Activated CD4-positive, alpha-beta memory T cell treated with anti-CD3 and anti-CD28 coated beads, Interleukin-2, amount 10 ng/mL, durations not matched to agents 7 days and 5 days (primary cell): ENCODE measurements at places on chromosomes 1 and 21. TPM values are rescaled to one million over a fixed set of nuclear protein-coding genes. Genes with fewer than 3 reads are reported as not detected.

- H3K4me3 ChIP-seq, result no peak overlapping the region
- peak overlapping the region; percentile 44 for H3K27ac ChIP-seq
- peak; percentile 41 for DNase-seq
- peaks cover 34% of the 10 kb centered on the region for H3K27me3 ChIP-seq
- no peaks in the 10 kb centered on the region for H3K36me3 ChIP-seq
Observed at GRCh38 chr1:93615582-93616150, 66.0 kb downstream of the BCAR3 start.

- H3K4me1 ChIP-seq, result no peaks in the 10 kb centered on the region
- no peak overlapping the region for H3K4me3 ChIP-seq
- H3K27ac ChIP-seq, result no peak overlapping the region
- peaks cover 10% of the 10 kb centered on the region for H3K36me3 ChIP-seq
- H3K27me3 ChIP-seq, result no peaks in the 10 kb centered on the region
Observed at GRCh38 chr21:44317241-44317782, 17.5 kb downstream of the PFKL start.

DNA sequence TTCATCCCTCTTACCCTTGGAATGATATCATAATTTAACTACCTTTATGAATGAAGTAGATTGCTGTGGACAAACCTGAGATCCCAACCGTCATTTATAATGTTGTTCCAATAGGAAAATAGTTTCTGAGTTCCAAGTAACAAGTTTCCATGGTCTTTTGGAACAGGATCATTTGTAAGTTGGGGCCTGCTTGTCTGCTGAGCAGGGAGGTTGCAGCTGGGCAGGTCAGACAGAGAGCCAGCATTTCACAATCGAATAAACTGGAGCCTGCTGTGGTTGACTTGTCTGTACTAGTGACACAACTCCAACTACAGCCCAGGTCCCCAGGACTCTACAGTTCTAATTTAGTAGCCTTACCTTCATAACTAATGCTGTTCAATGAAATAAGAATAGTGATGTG, 18.6 kb upstream of the RALGPS2 start:
- H3K27me3 ChIP-seq, result peaks cover 9% of the 10 kb centered on the region
- H3K4me3 ChIP-seq, result no peak overlapping the region
- no peak for DNase-seq
- no peak overlapping the region for H3K27ac ChIP-seq

- no peak overlapping the region for H3K4me3 ChIP-seq
- peaks cover 3% of the 10 kb centered on the region for H3K36me3 ChIP-seq
- H3K27ac ChIP-seq, result no peak overlapping the region
- peaks cover 10% of the 10 kb centered on the region for H3K4me1 ChIP-seq
- no peak for DNase-seq
Observed at GRCh38 chr1:229347528-229347927, 4.7 kb upstream of the CCSAP start.

DNA sequence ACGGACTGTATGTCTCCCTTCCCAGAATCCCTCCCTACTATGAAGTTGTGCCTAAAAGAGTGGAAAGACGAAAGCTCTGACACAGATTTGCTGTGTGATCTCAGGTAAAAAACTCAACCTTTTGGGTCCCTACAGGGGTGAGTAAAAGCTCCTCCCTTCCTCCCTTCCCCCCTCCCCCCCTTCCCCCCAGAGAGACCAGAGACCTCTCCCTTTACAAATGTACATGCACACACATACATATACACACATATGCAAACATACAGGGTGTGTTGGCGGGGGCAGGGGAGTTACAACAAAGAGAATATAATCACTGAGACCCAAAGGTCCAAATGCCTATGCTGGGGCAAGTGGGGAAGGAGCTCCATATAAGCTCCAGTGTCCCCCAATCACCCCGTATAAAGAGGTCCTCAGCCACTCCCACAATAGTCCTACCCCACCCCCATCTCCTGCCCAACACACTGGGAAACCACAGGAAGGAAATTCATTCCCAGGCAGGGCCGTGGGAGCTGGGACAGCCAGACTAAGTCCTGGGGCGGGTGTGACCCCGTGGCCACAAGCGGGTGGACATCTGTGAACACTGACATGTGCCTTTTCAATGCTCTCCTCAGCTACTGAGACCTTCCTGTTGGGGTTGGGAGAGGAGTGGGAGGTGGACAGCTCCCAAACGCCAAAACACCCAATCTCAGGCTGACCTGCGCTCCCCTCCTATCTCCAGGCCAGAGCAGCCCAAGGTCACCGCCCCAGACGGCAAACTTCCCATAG, 2.0 kb downstream of the MEF2D start:
- no peak overlapping the region for H3K27ac ChIP-seq
- peak overlapping the region; percentile 87 for H3K4me3 ChIP-seq
- H3K27me3 ChIP-seq, result no peaks in the 10 kb centered on the region
- no peak for DNase-seq

DNA sequence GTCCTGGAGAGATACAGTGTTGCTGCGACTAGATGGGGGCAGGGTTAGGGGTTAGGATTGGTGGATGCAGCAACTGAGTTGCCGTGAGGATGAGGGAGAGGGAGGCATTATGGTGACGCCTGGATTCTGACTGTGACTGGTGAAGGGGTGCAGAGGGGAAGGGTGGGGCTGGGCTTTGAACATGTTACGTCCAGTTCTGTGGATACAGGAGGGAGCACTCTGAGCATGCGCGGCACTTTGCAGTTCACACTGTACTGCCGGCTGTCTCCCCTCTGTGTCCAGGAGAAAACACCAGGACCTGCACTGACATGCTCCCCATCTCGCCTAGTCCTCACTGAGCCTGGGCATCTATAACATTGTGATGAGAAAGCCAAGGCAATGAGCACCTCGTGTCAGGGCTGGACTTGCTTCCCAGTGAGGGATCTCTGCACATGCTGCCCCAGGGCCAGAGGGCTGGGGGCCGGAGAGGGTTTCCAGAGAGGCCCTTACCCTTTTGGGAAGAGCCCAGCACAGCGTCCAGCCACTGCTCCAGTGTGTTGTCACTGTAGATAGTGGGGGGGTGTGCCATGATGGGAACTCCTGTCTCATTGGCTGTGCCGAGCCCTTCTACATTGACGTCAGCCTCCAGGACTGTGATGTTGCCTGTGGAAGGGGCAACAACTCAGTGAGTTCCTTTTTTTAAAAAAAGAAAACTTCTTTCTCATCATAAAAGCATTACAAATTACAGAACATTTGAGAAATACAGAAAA, 7.6 kb downstream of the FAM151A start:
- no peaks in the 10 kb centered on the region for H3K36me3 ChIP-seq
- DNase-seq, result no peak
- no peak overlapping the region for H3K27ac ChIP-seq
- no peak overlapping the region for H3K4me3 ChIP-seq
- peaks cover 5% of the 10 kb centered on the region for H3K27me3 ChIP-seq

- peaks cover 12% of the 10 kb centered on the region for H3K4me1 ChIP-seq
- no peak overlapping the region for H3K4me3 ChIP-seq
- DNase-seq, result no peak
- H3K27me3 ChIP-seq, result no peaks in the 10 kb centered on the region
- no peak overlapping the region for H3K27ac ChIP-seq
- H3K36me3 ChIP-seq, result no peaks in the 10 kb centered on the region
Observed at GRCh38 chr1:224782281-224783000, 147.0 kb upstream of the DNAH14 start.

- no peaks in the 10 kb centered on the region for H3K27me3 ChIP-seq
- H3K36me3 ChIP-seq, result no peaks in the 10 kb centered on the region
- H3K4me1 ChIP-seq, result peaks cover 2% of the 10 kb centered on the region
- H3K4me3 ChIP-seq, result no peak overlapping the region
- no peak for DNase-seq
Observed at GRCh38 chr1:45730075-45730779, 20.2 kb downstream of the IPP start.

- H3K36me3 ChIP-seq, result no peaks in the 10 kb centered on the region
- H3K27ac ChIP-seq, result no peak overlapping the region
- DNase-seq, result peak; percentile 27
- H3K27me3 ChIP-seq, result peaks cover 64% of the 10 kb centered on the region
Observed at GRCh38 chr1:183022202-183023145, 746 bp upstream of the LAMC1 start.

GRCh38 chr1:19054216-19054615, 97.7 kb upstream of the IFFO2 start:
- peaks cover 37% of the 10 kb centered on the region for H3K27me3 ChIP-seq
- no peaks in the 10 kb centered on the region for H3K4me1 ChIP-seq
- H3K36me3 ChIP-seq, result no peaks in the 10 kb centered on the region
- no peak overlapping the region for H3K4me3 ChIP-seq

GRCh38 chr1:236753964-236754363, 41.1 kb upstream of the MTR start:
- DNase-seq, result no peak
- H3K36me3 ChIP-seq, result no peaks in the 10 kb centered on the region
- no peaks in the 10 kb centered on the region for H3K4me1 ChIP-seq
- H3K27me3 ChIP-seq, result peaks cover 12% of the 10 kb centered on the region
- no peak overlapping the region for H3K27ac ChIP-seq
- no peak overlapping the region for H3K4me3 ChIP-seq

Gene MRPL9
- total RNA-seq, result 97.9 TPM

Gene SLFNL1
- 0.18 TPM for total RNA-seq

Gene HUNK
- total RNA-seq, result 0.05 TPM

Gene PLD5
- total RNA-seq, result not detected

Gene CYP2J2
- total RNA-seq, result 2.8 TPM
